B cell (primary cell): ENCODE measurements at places on chromosomes 1 and 21. TPM values are rescaled to one million over a fixed set of nuclear protein-coding genes. Genes with fewer than 3 reads are reported as not detected.
A peak's percentile ranks its signal among the peaks of the same experiment; 100 is the strongest.

GRCh38 chr21:26368591-26369320, 198.2 kb upstream of the APP start:
- no peak for DNase-seq

DNA sequence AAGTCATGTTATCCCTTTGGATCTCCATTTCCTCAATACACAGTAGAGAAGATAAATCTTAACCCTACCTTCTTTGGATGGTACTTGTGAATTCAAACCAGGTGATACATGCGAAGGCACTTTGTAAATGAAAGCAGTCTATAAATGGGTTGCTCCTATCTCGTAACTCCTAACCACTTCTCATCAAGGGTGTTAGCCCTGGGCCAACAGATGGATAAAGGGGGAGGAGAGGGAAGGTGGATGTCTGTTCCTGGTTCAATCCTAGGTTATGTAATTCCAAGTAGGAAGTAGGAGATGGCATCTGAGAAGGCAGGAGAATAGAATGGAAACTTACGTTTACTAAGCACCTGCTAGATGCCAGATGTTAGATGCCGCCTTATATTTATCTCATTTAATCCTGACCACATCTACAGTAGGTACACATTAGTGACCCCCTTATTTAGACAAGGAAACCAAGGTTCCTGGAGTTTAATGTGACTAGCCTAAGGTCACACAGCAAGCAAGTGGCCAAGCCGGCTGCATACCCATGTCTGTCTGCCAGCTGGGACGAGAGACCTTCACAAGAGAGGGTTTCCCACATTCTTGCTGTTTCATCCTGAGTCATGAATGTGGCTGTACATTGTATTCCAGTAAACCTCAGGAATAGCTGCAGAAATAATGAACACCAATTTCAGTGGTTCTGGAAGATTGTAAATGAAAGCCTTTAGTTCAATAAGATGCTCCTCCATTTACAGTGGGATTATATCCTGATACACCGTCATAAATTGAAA, 47.7 kb downstream of the ELAVL4 start:
- DNase-seq = no peak

DNA sequence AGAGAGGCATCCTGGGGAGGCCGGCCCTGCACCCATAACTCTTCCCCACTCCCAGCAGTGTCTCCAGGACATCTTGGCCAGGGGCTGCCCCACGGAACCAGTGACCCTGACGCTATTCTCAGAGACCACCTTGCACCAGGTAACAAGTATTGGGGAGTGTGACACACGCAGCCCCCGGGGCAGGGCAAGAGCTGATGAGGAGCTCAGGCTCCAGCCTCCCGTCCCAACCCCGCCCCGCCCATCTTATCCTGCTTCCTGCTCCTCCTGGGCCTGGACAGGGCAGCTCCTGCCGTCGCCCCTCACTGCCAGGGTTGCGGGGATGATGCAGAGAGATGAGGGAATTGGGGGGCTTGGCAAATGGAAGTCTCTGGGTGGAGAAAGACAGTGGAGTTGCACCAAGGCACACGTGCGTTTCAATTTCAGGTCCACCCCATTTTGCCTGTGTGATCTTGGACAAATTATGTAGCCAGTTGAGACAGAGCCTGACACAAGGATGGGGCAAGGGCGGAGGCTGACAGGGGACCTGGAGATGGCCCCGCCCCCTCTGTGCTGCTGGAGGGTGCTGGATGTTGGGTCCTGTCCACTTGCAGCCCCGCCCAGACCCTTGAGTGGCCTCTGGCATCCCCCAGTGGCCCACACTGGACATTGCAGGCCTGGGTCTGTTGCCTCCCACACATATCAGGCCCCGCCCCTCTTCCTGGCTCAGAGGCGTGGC, 10.7 kb downstream of the CLCNKA start:
- DNase-seq = peak; percentile 72

GRCh38 chr21:45994759-45995685, 13.5 kb downstream of the COL6A1 start:
- no peak for DNase-seq

- no peak for DNase-seq
These were observed 31.4 kb downstream of the OLFM3 start for GRCh38 chr1:101965341-101965740.

- DNase-seq = no peak
These were observed 32.5 kb upstream of the TSPAN2 start for GRCh38 chr1:115121793-115122192.

The CLCA4 gene
- polyA plus RNA-seq = not detected in 2 replicates

The DMBX1 gene
- not detected in 2 replicates for polyA plus RNA-seq

The DVL1 gene
- 46.0 and 53.5 TPM in 2 replicates for polyA plus RNA-seq

The ZSWIM5 gene
- polyA plus RNA-seq = 0.23 and 0.36 TPM in 2 replicates
